Stimulated activated CD4-positive, alpha-beta T cell treated with anti-CD3 and anti-CD28 coated beads, Interleukin-12 subunit alpha, Interleukin-12 subunit beta, amount 100 ng/mL, for 24 hours (primary cell): ENCODE measurements at places on chromosomes 6 and 20.

DNA sequence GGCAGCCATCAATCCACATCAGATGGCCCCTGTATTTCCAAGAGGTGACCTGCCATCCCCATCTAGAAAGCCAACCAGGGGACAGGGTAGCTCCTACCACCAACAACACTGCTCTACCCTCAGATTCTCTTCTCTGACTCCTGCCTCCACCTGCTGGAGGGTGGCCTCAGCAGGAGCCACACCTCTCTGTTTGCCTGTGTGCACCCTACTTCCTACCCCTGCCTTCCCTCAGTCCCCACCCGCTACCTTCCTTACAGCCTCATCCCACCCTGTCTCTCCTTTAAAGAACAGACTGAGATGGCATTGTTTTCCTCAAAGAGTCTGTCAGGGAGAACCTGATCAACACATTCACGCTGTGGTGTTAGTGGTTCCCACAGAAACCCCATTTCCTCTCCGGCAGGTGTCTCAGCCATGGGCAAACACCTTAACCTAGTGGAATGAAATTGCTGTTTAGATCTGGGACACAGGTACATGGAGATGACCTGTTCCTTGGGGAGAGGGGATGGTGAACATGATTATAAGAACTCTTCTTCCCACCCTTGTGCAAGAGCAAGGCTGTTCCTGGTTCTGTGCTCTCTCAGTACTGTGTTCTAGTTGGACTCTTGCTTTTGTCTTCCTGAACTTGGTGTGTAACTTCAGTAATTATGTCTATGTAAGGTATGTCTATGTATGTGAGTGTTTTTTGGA is 1.8 kb downstream of the ENTPD6 start:
- no peak for DNase-seq

DNA sequence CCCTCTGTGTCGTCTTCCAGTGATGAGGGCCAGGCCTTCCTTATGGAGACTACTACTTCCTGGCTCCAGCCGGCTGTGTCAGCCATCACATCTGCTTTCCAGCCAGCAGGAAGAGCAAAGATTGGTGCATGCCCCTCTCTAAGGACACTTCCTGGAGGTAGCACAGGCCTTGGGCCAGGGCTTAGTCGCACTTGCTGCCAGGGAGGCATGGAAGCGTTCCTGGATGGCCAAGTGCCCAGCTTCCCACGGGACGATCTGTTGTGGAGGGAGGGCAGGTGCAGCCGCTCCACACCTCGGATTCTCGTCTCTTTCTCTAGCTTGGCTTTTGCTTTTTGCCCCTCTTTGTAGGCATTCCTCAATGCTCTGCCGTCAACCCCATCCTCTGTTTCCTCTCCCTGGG is 11.9 kb downstream of the ERMARD start:
- DNase-seq, result no peak

DNA sequence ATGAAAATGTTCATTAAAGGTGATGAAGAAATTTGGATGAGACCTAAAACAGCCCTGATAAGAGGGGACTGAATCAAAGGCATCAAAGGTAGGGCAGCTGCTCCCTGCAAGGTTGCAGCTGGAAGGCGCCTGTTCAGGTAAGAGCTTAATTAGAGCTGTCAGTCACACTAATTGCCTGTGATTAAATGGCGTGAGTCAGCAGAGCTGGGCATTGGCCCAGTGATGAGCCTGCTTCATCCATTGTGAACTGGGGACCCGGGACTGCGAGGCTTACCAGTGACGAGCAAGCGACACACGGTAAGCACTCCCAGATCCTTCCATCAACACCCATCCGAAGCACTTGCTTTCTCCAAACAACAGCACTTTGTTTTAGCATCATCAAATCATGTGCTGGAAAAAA is 621.5 kb upstream of the CDH4 start:
- DNase-seq, result no peak

GRCh38 chr6:168834042-168834587 is 393.1 kb downstream of the SMOC2 start:
- no peak for DNase-seq

DNA sequence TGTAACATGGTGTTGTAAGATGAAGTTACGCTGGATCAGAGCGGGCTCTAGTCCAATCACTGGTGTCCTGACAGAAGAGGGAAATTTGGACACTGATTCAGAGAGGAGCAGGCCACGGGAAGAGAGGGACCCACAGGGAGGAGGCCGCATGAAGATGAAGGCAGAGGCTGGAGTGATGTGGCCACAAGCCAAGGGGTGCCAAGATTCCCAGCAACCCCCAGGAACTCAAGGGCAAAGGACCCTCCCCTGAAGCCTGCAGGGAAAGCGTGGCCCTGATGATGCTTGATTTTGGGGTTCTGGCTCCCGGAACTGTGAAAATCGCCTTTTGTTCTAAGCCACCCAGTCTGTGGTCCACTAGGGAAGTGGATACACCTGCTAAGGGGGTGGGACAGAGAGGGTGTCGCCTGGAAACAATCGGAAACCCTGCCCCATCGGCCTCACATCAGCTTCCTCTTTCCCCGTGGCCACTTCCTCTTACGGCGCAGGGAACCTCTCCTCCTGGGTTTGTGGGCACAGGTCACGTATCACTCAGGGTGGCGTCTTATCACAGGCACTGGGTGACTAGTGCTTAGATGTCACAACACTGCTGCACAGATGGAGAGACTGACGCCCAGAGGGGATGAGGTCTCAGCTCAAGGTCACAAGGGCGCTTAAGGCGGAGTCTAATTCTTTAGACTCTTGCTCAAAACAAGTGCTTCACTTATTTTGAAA is 58.0 kb downstream of the SULF2 start:
- peak; percentile 52 for DNase-seq

GRCh38 chr6:53433261-53433950 is 84.7 kb upstream of the ELOVL5 start:
- no peak for DNase-seq

- DNase-seq, result no peak
These were observed 5.7 kb downstream of the SESN1 start for GRCh38 chr6:109088995-109089394.

GRCh38 chr6:5438922-5439584 is 177.7 kb downstream of the FARS2 start:
- DNase-seq, result no peak

GRCh38 chr20:20395903-20396568 is 28.1 kb downstream of the INSM1 start:
- no peak for DNase-seq

GRCh38 chr6:145882121-145882531 is 67.5 kb upstream of the FBXO30 start:
- DNase-seq, result no peak

DNA sequence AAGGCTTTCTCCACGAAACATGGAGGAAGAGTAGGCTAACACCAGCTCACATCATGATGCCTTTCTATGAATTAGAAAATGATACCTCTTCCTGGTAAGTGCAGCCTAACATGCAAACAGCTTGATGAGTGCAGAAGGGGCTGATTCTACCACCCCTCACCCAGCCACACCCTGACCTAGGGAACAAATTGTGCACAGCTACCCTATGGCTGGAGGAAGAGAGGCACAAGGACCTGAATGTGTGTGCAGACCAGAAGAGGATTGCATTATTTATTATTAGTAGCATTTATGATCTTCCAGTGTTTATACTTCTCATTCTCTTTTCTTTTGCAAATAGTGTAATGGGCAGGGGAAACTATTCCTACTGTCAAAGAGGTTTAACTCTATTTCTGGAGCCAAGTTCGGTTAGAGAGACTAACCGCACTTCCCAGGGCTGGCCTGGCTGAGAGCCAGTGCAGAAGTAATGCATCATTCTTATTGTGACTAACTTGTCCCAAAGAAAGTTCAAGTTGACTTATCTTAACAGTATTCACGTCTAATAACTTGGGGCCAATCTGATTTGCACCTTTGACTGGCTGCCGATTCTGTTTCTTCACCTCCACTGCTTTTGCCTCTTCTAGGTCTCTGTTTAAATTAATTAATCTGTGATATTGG is 237.5 kb downstream of the CD83 start:
- peak; percentile 43 for DNase-seq

DNA sequence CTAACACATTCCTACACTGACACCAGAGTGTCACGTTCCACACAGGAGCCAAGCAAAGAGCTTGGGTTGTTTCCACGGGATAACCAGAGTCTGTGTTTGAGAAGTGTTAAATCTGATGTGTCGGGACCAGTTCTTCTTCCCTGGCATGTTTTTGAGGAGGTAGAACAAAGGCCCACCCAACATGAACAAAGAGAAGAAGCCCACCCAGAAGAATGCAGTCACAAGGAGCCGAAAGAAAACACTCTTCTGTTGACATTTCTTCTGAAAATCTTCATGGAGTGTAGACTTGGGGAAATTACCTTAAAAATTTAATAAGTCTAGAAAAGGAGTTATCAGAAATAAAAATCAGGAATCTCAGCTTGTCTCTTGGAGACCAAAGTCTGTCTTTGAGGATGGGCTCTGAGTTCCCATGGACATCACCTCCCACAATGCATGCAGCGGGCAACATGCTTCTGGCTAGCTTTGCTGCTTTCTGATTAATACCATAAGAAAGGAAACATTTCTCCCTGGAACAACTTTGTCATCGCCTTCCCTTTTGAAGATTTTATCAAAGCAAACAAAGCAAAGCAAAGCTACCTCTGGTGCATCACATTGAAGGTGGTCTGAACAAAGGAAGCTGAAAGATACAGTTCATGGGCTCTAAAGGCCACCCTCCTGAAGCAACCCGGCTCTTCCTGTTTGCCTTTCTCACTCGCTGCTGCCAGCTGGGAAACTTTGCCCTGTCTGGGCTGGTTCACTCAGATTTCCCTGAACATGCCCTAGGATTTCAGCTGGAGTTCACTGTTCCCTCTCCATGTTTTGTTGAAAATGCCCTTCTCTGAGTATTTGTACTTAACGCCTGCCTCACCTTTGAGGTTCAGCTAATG is 448.1 kb downstream of the KIF16B start:
- no peak for DNase-seq

DNA sequence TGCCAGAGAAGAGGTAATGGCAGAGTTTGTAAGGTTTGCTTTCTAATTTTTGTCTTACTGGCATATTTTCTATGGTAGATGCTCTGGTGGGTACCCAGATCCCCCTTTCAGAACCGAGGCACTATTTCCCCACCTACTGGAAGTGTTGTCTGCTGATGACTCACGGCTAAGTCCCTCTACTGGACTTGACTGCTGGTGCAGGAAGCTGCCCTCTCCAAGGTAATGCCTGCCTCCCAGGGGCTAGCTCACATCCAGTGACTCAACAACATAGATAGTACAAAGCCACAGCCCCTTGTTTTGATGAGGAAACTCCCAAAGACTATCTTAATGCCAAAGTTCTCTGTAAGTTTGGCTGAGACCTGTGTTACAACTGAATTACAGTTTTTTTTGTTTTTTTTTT is 285.4 kb upstream of the FLRT3 start:
- DNase-seq, result no peak

DNA sequence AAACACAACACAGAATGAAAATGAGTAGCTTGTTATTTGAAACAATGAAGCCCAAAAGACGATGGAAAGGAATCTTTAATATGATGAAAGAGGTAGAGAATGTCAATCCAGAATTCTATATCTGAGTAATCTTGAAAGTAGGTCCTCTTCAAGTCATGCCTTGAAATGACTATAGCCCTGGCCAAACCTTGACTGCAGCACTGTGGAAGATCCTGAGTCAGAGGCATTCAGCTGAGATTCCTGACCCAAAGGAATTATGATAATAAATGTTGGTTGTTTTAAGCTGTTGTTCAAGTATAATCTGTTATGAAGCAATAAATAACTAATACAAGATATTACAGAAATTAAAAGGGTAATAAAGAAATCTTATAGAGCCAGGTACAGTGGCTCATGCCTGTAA is 64.8 kb downstream of the IBTK start:
- DNase-seq, result no peak

DNA sequence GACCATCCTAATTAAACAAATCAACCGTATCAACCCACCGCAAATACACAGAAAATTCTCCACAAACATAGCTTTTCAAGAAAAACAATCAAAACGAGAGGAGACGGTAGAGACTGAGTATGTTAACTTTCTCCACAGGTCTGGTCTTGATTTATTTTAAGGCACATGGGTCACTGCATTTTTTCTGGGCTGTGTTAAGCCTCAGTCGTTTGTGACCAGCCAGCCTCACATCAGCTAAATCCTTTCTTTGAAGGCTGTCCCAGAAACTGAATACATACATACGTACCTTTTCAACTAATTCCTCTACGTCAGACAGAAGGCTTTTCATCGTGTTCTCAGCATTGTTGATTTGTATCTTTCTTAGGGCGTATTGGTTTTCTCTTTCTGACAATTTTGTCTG is 69.4 kb downstream of the LAMA4 start:
- DNase-seq, result no peak

GRCh38 chr6:9064156-9064555 is 628.8 kb upstream of the SLC35B3 start:
- DNase-seq, result no peak

DNA sequence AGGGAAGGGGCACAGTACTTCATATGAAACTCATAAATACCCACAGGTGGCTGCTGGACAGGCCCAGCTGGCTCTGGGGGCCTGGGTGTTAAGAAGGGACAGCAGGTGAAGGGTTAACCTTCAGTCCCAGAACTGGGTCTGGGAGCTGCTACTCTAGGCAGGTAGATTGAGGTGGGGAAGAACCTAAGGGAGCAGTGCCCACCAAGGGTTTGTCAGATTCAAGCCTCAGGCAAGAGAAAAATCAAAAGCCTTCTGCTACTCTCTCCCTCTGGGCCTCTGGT is 5.6 kb downstream of the RPL10A start:
- peak; percentile 26 for DNase-seq

- DNase-seq, result no peak
These were observed 41.0 kb downstream of the ANGPT4 start for GRCh38 chr20:875115-875514.

- no peak for DNase-seq
These were observed 8.9 kb upstream of the IGF2R start for GRCh38 chr6:159959976-159960384.

- no peak for DNase-seq
These were observed 837 bp downstream of the TRAM2 start for GRCh38 chr6:52576054-52576391.

DNA sequence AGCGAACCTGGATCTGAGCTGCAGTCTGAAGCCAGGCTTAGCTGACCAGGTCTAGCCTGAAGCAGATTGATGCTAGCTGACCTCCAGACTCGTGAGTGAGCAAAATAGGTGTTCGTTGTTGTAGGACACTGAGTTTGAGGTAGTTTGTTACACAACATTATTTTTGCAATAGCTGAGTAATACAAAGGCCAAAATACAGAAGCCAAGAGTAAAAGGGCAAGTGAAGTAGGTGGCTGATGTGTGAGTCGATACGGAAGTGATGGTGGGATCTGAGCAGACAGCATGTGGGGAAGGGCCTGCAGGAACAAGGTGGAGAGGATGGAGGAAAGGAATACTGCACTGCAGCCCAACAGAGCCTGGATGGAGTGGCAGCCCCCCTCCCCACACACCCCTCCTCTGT is 8.5 kb upstream of the SPATS1 start:
- DNase-seq, result no peak

- no peak for DNase-seq
These were observed 297.5 kb downstream of the SOX4 start for GRCh38 chr6:21891080-21891479.

GRCh38 chr6:107264357-107264840 is 149.1 kb upstream of the BEND3 start:
- no peak for DNase-seq

- DNase-seq, result peak; percentile 31
These were observed 28.9 kb upstream of the CCR6 start for GRCh38 chr6:167093922-167094432.
